ENCODE measurements at places on chromosomes 7 and 10. TPM values are rescaled to one million over a fixed set of nuclear protein-coding genes. Genes with fewer than 3 reads are reported as not detected.
A peak's percentile ranks its signal among the peaks of the same experiment; 100 is the strongest.

TMEM130 gene
- total RNA-seq: 0.20 TPM

GJD4 gene
- 0.24 TPM for total RNA-seq

UTF1 gene
- not detected for total RNA-seq

OR6V1 gene
- not detected for total RNA-seq

FRMD4A gene
- 66.9 TPM for total RNA-seq

ZNF365 gene
- not detected for total RNA-seq

GLI3 gene
- total RNA-seq: 9.0 TPM

LEP gene
- total RNA-seq: not detected

PAOX gene
- 14.1 TPM for total RNA-seq

DNAH11 gene
- 1.6 TPM for total RNA-seq

GPRIN2 gene
- total RNA-seq: 19.8 TPM

FXYD4 gene
- total RNA-seq: not detected

GRID2IP gene
- total RNA-seq: 2.5 TPM

- peaks cover 20% of the 10 kb centered on the region for H3K4me1 ChIP-seq
- H3K27me3 ChIP-seq: no peaks in the 10 kb centered on the region
- no peak overlapping the region for H3K4me3 ChIP-seq
- no peaks in the 10 kb centered on the region for H3K36me3 ChIP-seq
- no peak for DNase-seq
Measured at GRCh38 chr10:92575961-92576360, 2.1 kb upstream of the IDE start.

GRCh38 chr7:84482476-84482875 lies 287.9 kb upstream of the SEMA3A start:
- DNase-seq: no peak
- peaks cover 22% of the 10 kb centered on the region for H3K4me1 ChIP-seq
- H3K4me3 ChIP-seq: no peak overlapping the region

GRCh38 chr7:33669251-33669670 lies 236.1 kb upstream of the BMPER start:
- no peak overlapping the region for H3K4me3 ChIP-seq
- H3K4me1 ChIP-seq: peaks cover 11% of the 10 kb centered on the region
- DNase-seq: no peak
- peak overlapping the region; percentile 11 for H3K27ac ChIP-seq
- no peaks in the 10 kb centered on the region for H3K36me3 ChIP-seq

DNA sequence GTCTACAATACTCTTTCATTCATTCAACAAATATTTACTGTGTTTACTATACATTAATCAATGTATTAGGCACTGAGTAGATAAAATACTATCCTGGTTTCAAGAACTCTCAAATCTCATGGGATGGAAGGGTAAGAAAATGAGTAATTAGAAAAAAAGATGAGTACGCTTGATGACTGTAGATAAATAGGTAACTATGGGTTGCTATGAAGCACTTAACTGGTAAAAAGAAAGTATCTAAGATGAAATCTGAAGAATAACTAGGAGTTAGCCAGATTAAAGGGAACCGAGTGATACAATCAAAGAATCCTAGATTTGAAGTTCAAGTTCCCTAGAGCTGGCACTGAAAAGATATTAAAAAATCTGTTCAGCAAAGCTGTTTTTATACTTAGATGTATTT lies 62.1 kb downstream of the IQUB start:
- no peak overlapping the region for H3K4me3 ChIP-seq
- H3K4me1 ChIP-seq: no peaks in the 10 kb centered on the region
- DNase-seq: no peak
- no peaks in the 10 kb centered on the region for H3K27me3 ChIP-seq

- H3K36me3 ChIP-seq: no peaks in the 10 kb centered on the region
- no peak overlapping the region for H3K4me3 ChIP-seq
- no peak for DNase-seq
- no peaks in the 10 kb centered on the region for H3K27me3 ChIP-seq
Measured at GRCh38 chr7:19001854-19002253, 115.6 kb downstream of the TWIST1 start.

GRCh38 chr7:112327566-112327965 lies 121.1 kb downstream of the ZNF277 start:
- no peak overlapping the region for H3K27ac ChIP-seq
- no peak overlapping the region for H3K4me3 ChIP-seq
- no peaks in the 10 kb centered on the region for H3K27me3 ChIP-seq
- peaks cover 12% of the 10 kb centered on the region for H3K4me1 ChIP-seq

DNA sequence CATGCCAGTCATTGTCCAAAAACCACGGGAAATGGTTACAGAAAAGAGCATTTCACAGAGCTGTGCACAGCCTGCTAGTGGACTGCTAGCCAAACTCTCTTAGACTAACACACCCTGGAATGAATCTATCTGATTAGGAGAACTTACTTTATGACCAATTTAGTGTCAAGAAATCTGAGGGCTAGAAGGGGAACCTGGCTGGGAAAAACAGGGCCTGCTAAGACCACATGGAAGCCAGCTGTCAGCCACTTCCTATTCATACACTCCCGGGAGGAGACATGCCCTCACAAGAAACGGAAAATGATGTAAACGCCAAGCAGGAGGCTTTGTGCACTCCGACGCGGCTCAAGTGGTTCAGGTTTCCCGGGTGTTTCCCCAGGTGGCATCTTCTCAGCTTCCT lies 54.8 kb downstream of the MPP7 start:
- H3K27ac ChIP-seq: no peak overlapping the region
- no peaks in the 10 kb centered on the region for H3K27me3 ChIP-seq
- peaks cover 3% of the 10 kb centered on the region for H3K4me1 ChIP-seq
- H3K36me3 ChIP-seq: no peaks in the 10 kb centered on the region
- DNase-seq: no peak

GRCh38 chr7:28853150-28853549 lies 105.0 kb downstream of the TRIL start:
- DNase-seq: no peak
- peak overlapping the region; percentile 82 for H3K4me3 ChIP-seq
- no peak overlapping the region for H3K27ac ChIP-seq
- no peaks in the 10 kb centered on the region for H3K36me3 ChIP-seq
- H3K4me1 ChIP-seq: no peaks in the 10 kb centered on the region

DNA sequence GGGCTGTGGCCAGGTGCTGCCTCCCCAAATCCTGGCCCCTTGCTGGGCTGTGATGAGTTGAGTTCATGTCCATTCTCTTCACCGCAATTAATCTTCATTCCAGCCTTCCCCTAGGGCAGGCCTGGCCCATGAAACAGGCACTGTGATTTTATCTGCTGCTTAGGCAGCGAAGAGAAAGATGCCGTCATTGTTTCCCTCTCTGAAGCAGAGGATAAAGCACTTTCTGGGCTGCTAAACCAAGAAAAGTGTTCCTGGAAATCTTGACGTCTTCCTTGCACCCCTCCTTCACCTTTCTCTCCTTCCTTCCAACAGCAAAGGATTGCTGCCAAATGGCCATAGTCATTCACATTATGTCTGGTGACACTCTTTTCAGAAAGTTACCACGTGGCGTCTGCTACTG lies 265.9 kb downstream of the ZEB1 start:
- H3K27ac ChIP-seq: no peak overlapping the region
- no peaks in the 10 kb centered on the region for H3K36me3 ChIP-seq
- DNase-seq: no peak
- H3K4me1 ChIP-seq: no peaks in the 10 kb centered on the region
- no peak overlapping the region for H3K4me3 ChIP-seq

DNA sequence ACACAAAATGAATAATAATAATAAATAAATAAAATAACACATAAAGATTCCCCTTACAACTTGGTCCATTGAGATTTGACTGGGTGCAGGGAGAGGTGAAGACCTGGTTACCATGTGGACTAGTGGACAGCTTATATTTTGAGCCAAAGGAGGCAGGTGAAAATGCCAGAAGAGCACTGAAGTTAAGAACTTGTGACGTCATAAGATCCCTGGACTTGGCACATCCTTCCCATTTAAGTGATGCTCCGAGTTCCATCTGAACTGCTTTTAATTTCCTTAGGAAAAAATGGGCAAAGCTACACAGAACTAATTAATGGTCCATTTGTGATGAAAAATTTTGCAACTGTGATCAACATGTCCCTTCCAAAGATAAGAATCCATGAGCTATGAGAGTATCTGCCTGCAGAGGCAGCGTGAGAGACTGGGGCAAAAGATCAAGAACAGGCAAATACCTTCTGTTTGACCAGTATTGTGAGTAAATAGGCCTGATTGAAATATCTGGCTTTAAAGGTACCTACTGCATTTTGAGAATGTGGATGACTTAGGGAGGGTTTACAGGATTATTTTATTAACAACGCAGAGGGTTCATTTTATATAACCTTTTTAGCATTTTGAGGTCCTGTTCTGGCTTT lies 101.2 kb upstream of the POT1 start:
- peaks cover 1% of the 10 kb centered on the region for H3K4me1 ChIP-seq
- no peak for DNase-seq
- no peaks in the 10 kb centered on the region for H3K27me3 ChIP-seq
- H3K36me3 ChIP-seq: no peaks in the 10 kb centered on the region
- no peak overlapping the region for H3K4me3 ChIP-seq
- H3K27ac ChIP-seq: no peak overlapping the region

- H3K27ac ChIP-seq: no peak overlapping the region
- H3K36me3 ChIP-seq: no peaks in the 10 kb centered on the region
- no peak overlapping the region for H3K4me3 ChIP-seq
- peaks cover 14% of the 10 kb centered on the region for H3K4me1 ChIP-seq
- peaks cover 20% of the 10 kb centered on the region for H3K27me3 ChIP-seq
- DNase-seq: no peak
Measured at GRCh38 chr7:22718911-22719420, 8.0 kb upstream of the IL6 start.

GRCh38 chr7:29033584-29033983 lies 75.5 kb upstream of the TRIL start:
- H3K27me3 ChIP-seq: no peaks in the 10 kb centered on the region
- no peak overlapping the region for H3K4me3 ChIP-seq
- DNase-seq: no peak

- H3K27me3 ChIP-seq: no peaks in the 10 kb centered on the region
- H3K27ac ChIP-seq: no peak overlapping the region
- H3K4me3 ChIP-seq: no peak overlapping the region
- DNase-seq: no peak
- H3K36me3 ChIP-seq: no peaks in the 10 kb centered on the region
- H3K4me1 ChIP-seq: peaks cover 6% of the 10 kb centered on the region
Measured at GRCh38 chr7:91420606-91421005, 156.4 kb downstream of the FZD1 start.

DNA sequence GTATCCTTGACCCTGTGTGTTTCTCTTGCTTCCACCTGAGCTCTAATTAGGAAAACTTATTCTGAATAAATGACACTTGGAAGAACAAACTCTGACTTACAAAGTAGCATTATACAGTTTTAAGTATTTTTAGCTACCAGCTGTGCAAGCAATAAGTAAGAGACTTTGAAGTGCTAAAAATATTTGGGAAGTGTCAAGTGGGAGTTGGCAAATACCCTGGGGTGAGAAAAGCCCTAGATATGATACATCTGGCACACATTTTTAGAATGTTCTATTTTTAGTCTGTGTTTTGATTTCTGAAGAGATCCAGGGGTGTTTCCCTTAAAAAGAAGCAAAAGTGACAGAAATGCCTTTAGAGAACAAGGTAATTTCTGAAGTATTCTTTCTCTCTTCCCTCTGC lies 132.7 kb upstream of the TEX47 start:
- no peak overlapping the region for H3K4me3 ChIP-seq
- peaks cover 2% of the 10 kb centered on the region for H3K4me1 ChIP-seq
- H3K27me3 ChIP-seq: no peaks in the 10 kb centered on the region
- H3K27ac ChIP-seq: no peak overlapping the region

GRCh38 chr7:47478017-47478344 lies 103.9 kb downstream of the TNS3 start:
- H3K36me3 ChIP-seq: peaks cover 3% of the 10 kb centered on the region
- no peaks in the 10 kb centered on the region for H3K27me3 ChIP-seq
- no peak overlapping the region for H3K4me3 ChIP-seq
- H3K27ac ChIP-seq: no peak overlapping the region
- no peak for DNase-seq

- H3K27me3 ChIP-seq: no peaks in the 10 kb centered on the region
- H3K4me1 ChIP-seq: peaks cover 2% of the 10 kb centered on the region
- no peak overlapping the region for H3K4me3 ChIP-seq
- no peak for DNase-seq
- no peak overlapping the region for H3K27ac ChIP-seq
Measured at GRCh38 chr7:91405092-91405788, 141.0 kb downstream of the FZD1 start.

DNA sequence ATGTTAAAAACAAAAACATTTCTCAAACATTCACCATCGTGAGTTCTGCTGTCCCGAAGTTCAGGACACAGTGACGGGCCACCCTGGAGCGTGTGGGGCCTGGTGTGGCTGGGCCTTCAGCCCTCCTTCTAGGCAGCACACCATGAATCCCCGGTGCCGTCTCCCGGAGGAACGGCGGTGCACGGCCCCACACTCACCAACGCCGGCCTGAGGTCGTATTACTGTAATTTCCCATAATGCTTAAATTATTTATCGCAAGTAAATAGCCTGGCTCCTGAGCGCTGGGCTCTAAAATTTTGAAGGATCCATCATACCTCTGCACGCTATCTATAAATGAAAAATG lies 1.4 kb downstream of the STK32C start:
- no peak overlapping the region for H3K27ac ChIP-seq
- no peaks in the 10 kb centered on the region for H3K36me3 ChIP-seq
- peaks cover 65% of the 10 kb centered on the region for H3K27me3 ChIP-seq
- DNase-seq: no peak
- peak overlapping the region; percentile 83 for H3K4me3 ChIP-seq
- peaks cover 7% of the 10 kb centered on the region for H3K4me1 ChIP-seq

- H3K4me1 ChIP-seq: no peaks in the 10 kb centered on the region
- no peaks in the 10 kb centered on the region for H3K36me3 ChIP-seq
- no peak overlapping the region for H3K4me3 ChIP-seq
- H3K27me3 ChIP-seq: peaks cover 8% of the 10 kb centered on the region
- DNase-seq: no peak
Measured at GRCh38 chr7:115221456-115221855, 299.6 kb downstream of the MDFIC start.

GRCh38 chr7:75938921-75939320 lies 24.0 kb downstream of the POR start:
- H3K27ac ChIP-seq: no peak overlapping the region
- no peak overlapping the region for H3K4me3 ChIP-seq
- DNase-seq: no peak
- no peaks in the 10 kb centered on the region for H3K27me3 ChIP-seq
- peaks cover 3% of the 10 kb centered on the region for H3K36me3 ChIP-seq

DNA sequence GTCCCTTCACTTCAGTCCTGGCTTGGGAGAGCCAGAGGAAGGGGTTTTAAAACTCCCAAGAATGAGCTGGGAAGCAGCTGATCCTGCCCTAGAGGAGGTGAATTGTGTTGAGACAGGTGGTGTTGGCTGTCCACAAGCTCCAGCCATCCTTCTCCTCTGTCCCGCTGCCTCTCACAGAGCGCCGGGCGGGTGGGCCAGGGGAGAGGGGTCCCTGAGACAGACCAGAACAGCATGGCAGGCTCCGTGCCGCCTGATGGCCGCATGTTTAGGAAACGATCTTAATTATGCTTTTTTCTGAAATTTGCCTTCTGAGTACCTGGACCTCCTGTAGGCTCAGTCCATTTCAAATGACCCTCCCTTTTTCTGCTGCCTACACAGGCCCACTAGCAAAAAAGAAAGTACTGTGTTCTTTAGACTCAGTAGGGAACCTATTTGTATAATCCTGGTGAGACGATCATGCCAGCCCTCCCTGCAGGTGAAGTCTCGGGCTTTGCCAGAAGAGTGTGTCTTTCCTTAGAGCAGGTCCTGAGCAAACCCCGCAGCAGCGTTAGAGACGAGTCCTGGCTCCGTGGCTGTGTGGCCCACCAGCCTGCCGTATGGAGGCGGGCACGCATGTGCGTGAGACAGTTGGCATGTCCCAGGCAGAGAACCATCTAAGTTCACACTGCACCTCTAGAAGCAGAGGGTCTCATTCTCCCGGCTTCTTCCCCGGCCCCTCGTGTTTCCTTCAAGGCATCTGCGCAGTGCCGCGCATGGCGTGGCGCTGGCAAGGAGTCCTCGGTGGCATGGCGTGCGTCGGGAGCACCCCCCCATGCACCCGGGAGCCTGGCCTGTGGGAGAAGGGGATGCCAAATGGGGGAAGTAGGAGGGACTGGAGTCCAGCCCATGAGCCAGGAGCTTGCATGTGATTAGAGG lies 26.3 kb upstream of the PWWP2B start:
- no peak overlapping the region for H3K27ac ChIP-seq
- H3K4me3 ChIP-seq: no peak overlapping the region
- H3K27me3 ChIP-seq: no peaks in the 10 kb centered on the region
- no peak for DNase-seq
